NCI-H1417 (cell line): ENCODE measurements at places on chromosomes 3 and 15.

DNA sequence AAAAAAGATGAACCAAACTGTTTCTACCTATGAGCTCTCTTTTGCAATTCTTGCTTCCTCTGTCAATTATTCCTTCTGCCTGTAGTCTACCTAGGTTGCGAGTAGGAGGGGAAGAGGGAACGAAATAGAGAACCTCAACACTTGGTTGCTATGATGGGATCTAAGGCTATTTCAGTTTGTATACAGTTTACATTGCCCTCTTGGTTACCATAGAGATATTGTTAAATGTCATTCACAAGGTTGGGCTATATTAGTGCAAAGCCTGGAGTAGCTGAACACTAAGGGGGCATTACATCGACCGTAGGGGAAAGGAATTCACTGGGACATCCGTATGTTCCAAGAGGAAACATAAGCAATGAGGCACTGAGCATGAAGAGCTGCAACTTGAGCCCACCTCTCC, 276.9 kb downstream of the GBE1 start:
- no peak for DNase-seq

DNA sequence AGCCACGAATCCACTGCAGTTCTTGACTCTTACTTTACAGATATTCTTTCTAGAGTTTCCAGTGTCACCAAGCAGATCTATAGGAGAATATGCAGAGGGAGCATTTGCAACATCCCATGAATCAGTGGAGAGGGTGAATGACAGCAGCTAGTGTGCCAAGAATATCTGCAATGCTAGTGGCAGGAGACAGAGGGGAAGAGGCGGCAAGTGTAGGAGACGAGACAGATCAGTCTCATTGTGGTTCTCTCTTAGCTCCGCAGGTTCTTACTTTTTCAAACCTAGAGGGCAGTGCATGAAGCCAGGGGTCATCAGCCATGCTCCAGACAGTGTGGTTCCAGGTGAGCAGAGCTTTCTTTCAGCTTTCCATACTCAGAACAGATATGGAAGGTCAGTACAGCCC, 744 bp downstream of the ZNF619 start:
- DNase-seq: peak; percentile 26

DNA sequence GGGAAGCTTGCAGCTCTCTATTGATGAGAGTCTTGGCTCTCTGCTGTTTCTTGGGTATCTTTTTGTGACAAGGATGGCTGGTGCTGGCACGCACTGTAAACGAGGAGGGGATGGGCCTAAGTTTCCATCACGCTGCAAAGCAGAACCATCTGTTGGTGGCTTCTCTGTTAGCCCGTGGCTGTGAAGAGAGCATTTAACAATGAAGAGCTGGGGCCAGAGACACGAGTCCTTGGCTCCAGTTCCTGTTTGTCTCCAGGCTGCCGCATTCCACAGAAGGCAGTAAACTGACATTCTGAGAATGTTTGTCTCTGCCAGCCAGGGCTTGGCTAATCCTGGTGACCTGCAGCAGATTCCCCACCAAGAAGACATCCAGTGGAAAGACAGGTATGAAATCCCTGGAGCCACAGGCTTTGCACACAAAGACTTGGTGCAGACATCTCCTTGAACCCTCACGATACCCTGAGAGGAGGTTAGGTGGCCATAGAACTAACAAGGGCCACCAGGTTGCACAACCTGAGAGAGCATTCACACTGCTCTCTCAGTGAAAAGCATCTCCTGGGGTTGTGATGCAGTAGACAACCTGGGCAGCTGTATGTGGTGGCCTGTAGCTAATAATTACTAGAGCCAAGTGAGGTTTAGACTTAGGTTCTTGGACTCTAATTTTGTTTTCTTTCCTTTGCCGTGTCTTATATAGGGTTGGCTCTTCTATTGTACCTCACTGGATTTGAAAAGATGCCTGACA, 130.9 kb downstream of the ASB7 start:
- no peak for DNase-seq

- no peak for DNase-seq
Observed at GRCh38 chr3:84974347-84974746, 15.6 kb downstream of the CADM2 start.

- no peak for DNase-seq
Observed at GRCh38 chr3:158663246-158663645, 9.2 kb downstream of the LXN start.

GRCh38 chr15:40398413-40398873, 7.2 kb upstream of the IVD start:
- DNase-seq: no peak

- no peak for DNase-seq
Observed at GRCh38 chr3:107988460-107989175, 102.2 kb downstream of the CD47 start.

GRCh38 chr3:58383904-58384303, 49.7 kb downstream of the PDHB start:
- no peak for DNase-seq

- no peak for DNase-seq
Observed at GRCh38 chr3:174342171-174342570, 517.0 kb upstream of the NAALADL2 start.
